Chondrocyte (in vitro differentiated cells): ENCODE measurements at places on chromosomes 16 and 17. TPM values are rescaled to one million over a fixed set of nuclear protein-coding genes. Genes with fewer than 3 reads are reported as not detected.
A peak's percentile ranks its signal among the peaks of the same experiment; 100 is the strongest.

- DNase-seq = no peak
Observed at GRCh38 chr17:44071772-44072171, 1.2 kb downstream of the G6PC3 start.

GRCh38 chr17:76772842-76773525, 35.1 kb downstream of the MFSD11 start:
- DNase-seq = no peak

DNA sequence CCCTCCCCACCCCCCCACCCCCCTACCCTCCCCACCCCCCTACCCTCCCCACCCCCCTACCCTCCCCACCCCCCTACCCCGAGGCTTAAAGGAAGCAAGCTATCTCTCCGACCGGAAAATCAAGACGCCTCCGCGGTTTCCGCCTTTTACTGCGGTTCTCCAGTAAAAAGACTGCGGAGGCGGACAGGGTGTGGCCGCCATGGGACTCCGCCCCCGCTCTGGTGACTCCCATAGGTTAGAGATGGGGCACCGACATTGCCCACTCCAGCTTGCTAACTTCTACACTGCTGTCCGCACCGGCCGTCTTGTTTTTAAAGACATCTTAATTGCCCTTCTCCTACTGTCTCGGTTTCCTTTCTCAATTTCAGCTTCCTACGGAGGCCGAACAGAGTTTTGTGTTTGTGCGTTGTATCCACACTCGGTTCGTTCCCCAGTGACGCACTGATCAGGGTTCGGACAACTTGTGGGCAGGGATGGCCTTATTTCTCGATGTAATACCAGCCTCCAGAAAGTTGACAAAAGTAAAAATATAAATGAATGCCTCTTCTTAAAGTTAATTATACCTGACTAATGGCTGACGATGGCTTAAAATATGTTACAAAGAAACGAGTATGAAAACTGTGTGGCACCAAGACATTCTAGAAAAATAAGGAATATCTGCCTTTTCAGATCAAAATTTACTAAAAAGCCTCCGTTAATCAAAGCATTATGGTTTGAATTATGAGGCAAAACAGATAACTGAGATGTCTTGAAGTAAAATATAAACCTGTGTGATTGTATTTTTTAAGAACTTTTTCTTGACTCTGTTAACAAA, 1.1 kb upstream of the ZNF200 start:
- no peak for DNase-seq

DNA sequence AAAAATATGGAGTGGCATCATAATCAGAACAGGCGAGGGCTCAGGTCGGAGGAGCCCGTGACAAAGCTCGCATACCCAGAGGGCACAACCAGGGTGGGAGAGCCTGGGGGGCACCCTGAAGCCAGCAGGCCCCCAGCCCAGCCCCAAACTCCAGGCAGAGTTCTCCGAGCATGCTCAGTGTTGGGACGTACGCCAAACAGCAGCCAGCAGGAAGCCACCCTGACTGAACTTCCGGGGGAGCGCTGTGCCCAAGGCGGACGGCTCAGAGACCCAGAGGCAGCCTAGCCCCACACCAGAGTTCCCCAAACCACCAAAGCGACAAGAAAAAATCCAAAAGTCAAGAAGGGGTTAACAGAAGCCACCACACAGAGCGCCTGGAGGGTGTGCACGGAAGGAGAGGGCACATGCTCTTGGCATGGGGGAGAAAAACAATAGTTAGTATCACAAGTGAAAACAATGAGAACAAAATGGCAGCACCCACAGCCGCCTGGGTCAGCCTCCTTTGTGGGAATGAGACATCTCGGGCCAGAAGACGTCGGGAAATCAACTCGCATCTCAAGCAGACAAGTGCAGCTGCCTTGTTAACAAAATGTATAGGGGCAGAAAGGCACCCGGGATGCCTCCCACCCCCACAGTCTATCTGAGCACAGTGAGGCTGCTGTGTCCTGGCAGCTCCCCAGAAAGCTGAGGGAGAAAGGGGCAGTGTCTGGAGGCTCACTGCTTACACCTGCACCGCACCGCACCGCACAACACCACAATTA, 11.9 kb downstream of the EXOC7 start:
- peak; percentile 75 for DNase-seq

- no peak for DNase-seq
Observed at GRCh38 chr17:80415626-80416137, 715 bp downstream of the ENDOV start.

PYDC1 gene
- not detected in 3 replicates for total RNA-seq

LPCAT2 gene
- total RNA-seq = 15.2 to 18.7 TPM (median 17.4 TPM) in 3 replicates
